ENCODE measurements at places on chromosomes 13 and 19.

GRCh38 chr13:20706661-20707060 is 3.2 kb downstream of the IL17D start:
- no peak for DNase-seq

GRCh38 chr13:44715287-44716230 is 139.4 kb upstream of the TSC22D1 start:
- peak; percentile 91 for DNase-seq

GRCh38 chr13:76027131-76027530 is 391.0 kb downstream of the LMO7 start:
- no peak for DNase-seq

DNA sequence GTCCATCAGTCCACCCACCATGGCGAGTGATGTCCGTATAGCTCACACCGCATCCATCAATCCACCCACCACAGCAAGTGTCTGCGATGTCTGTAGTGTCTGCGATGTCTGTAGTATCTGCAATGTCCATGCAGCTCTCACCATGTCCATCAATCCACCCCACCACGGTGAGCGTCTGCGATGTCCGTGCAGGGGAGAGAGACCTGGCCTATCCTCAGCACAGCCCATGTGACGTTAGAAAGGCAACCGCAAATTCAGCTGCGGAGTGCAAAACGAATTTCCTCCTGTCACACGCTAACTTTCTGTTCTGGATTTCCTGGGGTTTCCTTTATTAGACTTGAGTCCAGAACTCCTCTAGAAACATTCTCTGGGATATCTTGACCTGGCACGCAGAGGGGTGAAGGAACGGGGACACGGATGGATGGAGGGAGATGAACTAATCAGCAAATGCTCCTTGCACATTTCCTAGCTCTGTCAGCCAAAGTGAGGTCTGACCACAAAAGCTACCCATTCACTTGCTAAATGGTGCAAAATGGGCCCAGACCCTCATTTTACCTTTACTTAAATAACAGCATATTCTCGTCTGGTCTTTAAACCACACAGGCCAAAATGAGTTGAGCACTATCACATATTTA is 18.3 kb downstream of the RASA3 start:
- no peak for DNase-seq

GRCh38 chr13:29499506-29500165 is 95.9 kb downstream of the SLC7A1 start:
- DNase-seq: no peak

GRCh38 chr19:47697863-47698609 is 15.2 kb upstream of the EHD2 start:
- DNase-seq: peak; percentile 81

GRCh38 chr13:27476943-27477703 is 26.8 kb upstream of the MTIF3 start:
- no peak for DNase-seq

- DNase-seq: peak; percentile 2
Observed at GRCh38 chr19:22945560-22945959, 57.4 kb downstream of the ZNF728 start.

GRCh38 chr13:101575581-101575980 is 123.1 kb downstream of the ITGBL1 start:
- DNase-seq: peak; percentile 37

GRCh38 chr19:14748601-14749000 is 29.8 kb downstream of the ADGRE2 start:
- DNase-seq: no peak

GRCh38 chr13:35888981-35889380 is 242.2 kb downstream of the DCLK1 start:
- no peak for DNase-seq

- no peak for DNase-seq
Observed at GRCh38 chr13:23988546-23989122, 91.3 kb upstream of the C1QTNF9B start.

DNA sequence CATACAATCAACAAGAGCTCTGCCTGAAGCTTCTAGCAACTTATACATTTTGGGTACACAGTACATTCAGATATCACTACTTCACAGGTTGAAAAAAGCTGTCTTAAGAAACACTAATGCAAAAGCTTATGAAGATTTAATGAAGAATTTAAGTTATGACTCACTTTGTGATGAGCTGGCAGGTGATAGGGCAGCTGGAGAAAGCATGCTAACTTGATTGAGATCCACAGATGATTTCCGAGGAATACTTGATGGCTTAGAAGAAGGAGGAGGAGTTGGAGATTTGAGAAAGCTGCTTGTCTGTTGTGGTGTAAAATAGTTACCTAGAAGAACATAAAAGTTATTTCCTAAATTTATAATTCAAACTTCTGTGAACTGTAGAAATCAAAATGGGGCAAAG is 23.3 kb downstream of the EXOSC8 start:
- no peak for DNase-seq

GRCh38 chr19:55901369-55902079 is 30.6 kb downstream of the NLRP13 start:
- no peak for DNase-seq

DNA sequence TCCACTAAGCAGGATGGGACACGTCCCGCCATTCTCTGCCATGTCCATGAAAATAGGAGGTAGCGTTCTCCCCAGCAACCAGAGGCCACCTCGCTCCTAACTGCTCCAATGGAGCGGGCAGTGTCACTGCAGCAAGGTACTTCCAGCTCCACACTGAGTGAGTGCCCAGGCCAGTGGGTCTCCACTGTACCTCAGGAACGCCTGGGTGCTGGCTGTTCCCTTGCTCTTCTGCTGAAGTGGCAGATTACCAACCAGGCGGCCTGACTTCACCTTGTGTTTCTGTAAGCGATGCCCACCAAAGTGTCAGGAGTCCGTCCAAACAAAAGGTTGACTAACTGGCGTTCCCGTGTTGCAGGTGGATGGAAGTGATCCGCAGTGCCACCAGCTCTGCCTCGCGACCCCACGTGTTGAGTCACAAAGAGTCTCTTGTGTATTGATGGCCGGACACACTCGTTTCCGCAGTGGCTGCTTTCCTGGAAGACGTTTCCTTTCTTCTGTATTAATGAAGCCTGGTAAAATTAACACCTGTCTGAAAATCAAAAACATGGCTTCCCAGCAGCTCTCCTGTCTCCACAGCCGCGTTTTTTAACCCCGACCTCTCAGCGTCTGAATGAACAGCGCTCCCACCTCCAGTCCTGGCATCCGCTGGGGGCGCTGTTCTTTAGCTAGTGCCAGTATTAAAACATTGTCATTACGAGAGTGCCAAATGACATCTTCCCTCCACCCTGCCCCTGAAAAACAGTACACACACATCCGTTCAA is 128.8 kb downstream of the STK24 start:
- DNase-seq: peak; percentile 25

- no peak for DNase-seq
Observed at GRCh38 chr19:29400917-29401711, 124.7 kb upstream of the VSTM2B start.

GRCh38 chr19:31459430-31459829 is 110.2 kb upstream of the TSHZ3 start:
- DNase-seq: no peak

- DNase-seq: peak; percentile 6
Observed at GRCh38 chr13:112574834-112575613, 12.9 kb downstream of the TUBGCP3 start.

DNA sequence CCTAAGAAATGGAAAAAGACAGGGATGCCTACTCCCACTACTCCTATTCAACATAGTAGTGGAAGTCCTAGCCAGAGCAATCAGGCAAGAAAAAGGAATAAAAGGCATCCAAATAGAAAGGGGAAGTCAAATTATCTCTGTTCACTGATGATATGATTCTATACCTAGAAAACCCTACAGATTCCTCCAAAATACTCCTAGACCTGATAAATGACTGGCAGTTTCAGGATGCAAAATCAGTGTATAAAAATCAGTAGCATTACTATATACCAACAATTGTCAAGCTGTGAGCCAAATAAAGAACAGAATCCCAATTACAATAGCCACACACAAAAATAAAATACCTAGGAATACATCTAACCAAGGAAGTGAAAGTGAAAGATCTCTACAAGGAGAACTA is 1.3 kb upstream of the GPR42 start:
- DNase-seq: no peak

DNA sequence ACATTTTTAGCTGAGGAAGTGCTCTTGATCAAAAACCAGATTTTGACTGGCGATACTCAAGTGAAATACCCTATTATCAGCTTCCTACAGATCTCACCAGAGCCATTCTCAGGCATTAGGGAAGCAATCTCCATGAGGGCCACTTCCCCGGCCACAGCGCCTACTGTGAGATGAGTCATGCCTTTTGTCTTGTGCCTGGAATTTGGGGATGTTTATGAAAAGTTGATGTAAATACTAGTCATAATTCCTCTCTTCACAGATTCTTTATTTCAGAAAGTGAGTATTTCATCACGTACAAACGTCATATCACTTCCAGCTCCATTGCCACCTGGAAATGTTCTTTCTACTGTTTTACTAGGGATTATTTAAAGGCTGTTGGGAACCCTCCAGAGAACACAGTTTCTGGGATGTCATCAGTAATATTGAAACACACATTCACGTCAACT is 25.3 kb upstream of the SLC46A3 start:
- DNase-seq: peak; percentile 35

DNA sequence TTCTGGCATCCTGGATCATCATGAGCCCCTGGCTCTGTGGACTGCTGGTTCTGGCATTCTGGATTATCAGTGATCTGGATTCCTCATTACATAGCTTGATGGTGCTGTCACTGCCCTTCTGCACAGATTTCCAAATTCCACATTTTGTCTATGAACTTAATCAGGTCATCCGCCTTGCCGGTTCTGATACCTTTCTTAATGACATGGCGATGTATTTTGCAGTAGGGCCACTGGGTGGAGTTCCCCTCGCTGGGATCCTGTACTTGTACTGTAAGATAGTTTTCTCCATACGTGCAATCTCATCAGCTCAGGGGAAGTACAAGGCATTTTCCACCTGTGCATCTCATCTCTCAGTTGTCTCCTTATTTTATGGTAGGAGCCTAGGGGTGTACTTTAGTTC is 24.4 kb upstream of the OR7C2 start:
- DNase-seq: no peak

DNA sequence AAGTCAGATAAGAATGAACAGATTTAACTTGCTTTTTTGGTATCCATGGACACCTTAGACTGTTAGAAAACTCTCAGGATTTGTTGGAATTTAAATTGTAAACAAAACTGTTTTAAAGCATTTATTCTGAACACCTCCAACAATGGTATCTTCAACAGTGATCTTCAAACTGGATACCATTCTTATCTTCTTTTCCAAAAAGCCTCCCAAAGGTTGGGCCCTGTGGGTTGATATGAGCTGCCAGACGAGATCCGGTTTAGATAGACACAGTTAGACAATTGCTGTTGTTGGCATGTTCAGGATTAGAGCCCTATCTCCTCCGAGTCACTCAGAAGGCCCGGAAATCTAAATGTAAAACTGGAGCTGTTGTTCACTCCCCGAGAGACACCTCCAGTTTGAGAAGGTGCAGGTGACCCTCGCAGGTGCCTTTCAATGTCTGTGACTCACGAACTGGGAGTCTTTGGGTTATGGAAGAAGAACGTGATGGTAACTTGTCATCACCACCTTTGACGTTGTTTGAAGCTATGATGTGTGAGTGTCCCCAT is 143.6 kb upstream of the RNF113B start:
- DNase-seq: no peak

- DNase-seq: no peak
Observed at GRCh38 chr13:94494026-94494425, 14.5 kb upstream of the DCT start.

DNA sequence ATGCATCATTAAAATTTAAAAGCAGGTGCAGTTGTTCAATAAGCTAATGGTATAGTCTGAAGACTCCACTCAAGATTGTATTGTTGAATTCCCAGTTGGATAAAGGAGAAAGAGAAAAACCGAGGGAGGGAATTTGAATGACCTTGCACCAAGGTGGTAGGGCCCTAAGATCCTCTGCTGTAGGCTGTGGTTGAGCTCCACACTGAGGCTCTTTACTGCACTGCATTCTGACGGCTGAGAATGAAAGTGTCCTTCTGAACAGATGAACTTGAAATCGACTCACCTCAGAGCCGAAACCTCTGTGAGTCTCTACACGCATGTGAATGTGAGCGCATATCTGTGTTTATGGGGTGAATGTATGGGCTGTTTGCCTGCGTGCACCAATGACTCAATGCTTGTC is 388.9 kb upstream of the DACH1 start:
- no peak for DNase-seq

- DNase-seq: no peak
Observed at GRCh38 chr19:3672993-3673392, 27.3 kb downstream of the PIP5K1C start.

GRCh38 chr13:101915755-101916107 is 463.3 kb downstream of the ITGBL1 start:
- no peak for DNase-seq

GRCh38 chr13:37211487-37211886 is 106.0 kb upstream of the CSNK1A1L start:
- DNase-seq: no peak

- DNase-seq: no peak
Observed at GRCh38 chr13:108086678-108087077, 128.7 kb downstream of the LIG4 start.

GRCh38 chr13:102779436-102780159 is 6.0 kb upstream of the TEX30 start:
- peak; percentile 51 for DNase-seq

GRCh38 chr13:113729187-113730019 is 29.6 kb upstream of the TMEM255B start:
- no peak for DNase-seq

- DNase-seq: peak; percentile 75
Observed at GRCh38 chr19:56105090-56105701, 15.9 kb downstream of the ZNF787 start.

GRCh38 chr19:21496876-21497275 is 8.5 kb upstream of the ZNF429 start:
- no peak for DNase-seq

GRCh38 chr13:91698308-91698707 is 299.9 kb downstream of the GPC5 start:
- DNase-seq: no peak

GRCh38 chr13:95644601-95645052 is at the start of gene DZIP1:
DZIP1 (minus strand) TSS chr13:95644706; CDS start chr13:95642029, 2,677 bp downstream.
- no peak for DNase-seq

DNA sequence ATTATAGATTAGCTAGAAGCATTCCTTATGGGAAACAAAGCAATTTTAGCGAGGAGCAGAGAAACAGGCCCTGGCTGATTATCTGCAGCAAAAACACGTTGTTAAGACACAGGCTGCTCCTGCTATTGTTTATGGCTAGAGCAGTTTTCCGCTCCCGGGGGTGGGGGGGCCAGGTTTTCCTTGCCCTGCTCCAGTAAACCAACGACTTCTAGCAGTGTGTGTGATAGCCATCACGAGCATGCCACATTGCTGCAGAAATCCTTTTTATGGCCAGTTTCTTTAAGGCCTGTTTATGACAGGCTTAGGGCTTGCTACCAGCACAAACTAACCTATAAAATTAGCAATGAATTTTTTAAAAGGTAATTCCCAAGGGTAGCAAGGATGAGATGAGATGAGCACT is 18.4 kb upstream of the IL17D start:
- no peak for DNase-seq

- no peak for DNase-seq
Observed at GRCh38 chr19:9823816-9824215, 3.9 kb upstream of the UBL5 start.

- no peak for DNase-seq
Observed at GRCh38 chr19:4559569-4559968, at the start of gene SEMA6B. SEMA6B (minus strand) TSS chr19:4559684; CDS start chr19:4558457, 1,227 bp downstream.

Data from hematopoietic multipotent progenitor cell treated with erythropoietin and hydrocortisone succinate and interleukin-3 and kit ligand, for 8 days (in vitro differentiated cells).